NCI-H2081 treated with DMSO at 0.1 percent for 48 hours (cell line): ENCODE measurements at places on chromosomes 11 and 22.

GRCh38 chr11:71223671-71224660, 28.4 kb downstream of the SHANK2 start:
- DNase-seq = no peak

DNA sequence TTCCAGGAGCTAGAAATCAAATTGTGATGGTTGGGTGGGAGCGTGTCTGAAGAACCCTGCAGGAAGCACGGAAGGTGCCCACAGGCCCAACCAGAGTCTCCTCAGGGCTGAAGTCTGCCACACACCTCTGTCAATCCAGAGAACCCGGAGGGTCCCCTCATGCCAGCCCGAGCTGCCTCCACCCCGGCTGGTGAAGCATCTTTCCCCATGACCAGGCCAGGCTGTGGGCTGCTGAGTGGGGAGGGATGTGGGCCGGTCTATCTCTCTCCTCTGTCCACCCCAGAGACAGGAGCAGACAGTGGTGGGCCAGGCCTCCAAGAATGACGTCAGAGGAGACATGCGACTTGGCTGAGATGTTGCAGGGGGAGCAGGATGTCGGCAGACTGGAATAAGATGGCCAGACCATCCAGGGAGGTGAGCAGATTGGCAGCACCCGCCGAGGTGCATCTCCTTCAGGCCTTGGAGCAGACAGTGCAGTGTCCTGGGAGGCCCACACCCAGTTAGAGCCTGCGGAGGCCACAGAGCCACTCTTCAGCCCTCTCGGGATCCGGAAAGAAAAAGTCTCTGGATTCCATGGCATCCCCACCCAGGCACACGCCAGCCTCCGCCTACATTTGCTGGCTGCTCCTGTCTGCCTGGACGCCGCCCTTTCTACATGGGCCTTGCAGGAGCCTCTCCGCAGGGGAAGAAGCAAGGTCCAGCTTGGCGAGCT, 1524.9 kb downstream of the BRD1 start:
- no peak for DNase-seq

- DNase-seq = peak; percentile 8
Measured at GRCh38 chr11:61294717-61295595, at the start of gene VWCE. Gene VWCE, minus strand, starts transcription at chr11:61295316. Its CDS starts 279 bp downstream, at chr11:61295037.

- DNase-seq = no peak
Measured at GRCh38 chr11:1340111-1340510, 30.7 kb upstream of the TOLLIP start.

- no peak for DNase-seq
Measured at GRCh38 chr11:123091506-123091905, 29.6 kb upstream of the HSPA8 start.

DNA sequence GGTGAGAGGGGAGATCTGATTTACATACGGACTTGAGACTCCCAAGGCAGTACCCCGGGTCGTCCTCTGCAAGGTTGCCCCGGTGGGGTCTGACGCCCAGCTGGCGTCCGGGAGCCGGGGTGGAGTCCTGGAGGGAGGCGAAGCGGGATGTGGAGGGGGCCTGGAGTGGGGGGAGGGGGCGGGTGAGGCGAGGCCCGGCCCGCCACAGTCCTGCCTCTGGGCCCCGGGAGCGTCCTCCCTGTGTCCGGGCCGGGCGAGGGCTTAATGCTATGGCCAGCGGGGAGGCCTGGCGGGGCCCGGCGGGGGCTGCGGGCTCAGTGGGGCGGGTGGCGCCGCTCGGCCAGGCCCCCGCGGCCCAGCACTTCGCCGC, 2.4 kb upstream of the MYBPC3 start:
- DNase-seq = no peak

GRCh38 chr11:110601936-110602335, 110.3 kb downstream of the ARHGAP20 start:
- no peak for DNase-seq

DNA sequence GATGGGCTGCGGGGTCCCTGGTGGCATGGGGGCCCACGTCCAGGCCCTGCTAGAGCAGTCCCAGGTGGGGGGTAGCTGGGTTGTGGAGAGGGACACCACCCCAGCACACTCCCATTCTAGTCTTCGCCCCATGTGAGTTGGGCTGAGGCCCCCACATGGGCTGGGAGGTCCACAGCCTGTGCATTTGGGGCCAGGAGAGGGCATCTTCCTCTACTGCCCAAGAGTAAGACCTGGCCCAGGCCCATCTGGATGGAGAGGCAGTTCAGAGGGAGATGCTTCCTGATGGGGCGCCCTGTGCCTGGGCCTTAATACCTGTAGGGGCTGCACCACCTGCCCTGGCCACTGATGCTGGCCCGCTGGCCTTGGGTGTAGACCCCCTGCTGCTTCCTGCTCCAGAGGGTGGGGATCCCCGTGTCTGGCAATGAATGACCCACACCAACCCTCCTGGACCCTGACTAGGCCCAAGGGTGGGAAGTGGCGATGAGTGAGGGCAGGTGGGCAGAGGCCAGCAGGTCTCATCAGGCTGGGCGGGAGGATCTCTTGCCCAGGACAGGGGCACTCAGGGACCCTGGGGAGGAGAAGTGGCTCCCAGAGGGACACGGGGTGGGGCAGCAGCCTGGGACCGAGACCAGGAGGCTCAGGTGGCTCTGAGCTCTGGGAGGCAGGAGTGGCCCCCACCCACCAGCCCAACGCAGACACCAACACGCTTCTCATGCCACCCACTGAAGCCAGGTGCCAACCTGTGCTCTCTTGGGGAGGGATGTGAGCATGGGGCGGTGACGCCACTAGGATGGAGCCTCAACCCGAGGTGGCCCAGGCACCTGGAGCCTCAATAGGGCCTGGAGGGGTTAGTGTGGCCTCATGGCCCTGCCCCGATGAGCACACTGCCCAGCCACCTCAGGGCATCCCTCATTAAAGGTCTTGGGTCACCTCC, 17.4 kb upstream of the GNB1L start:
- DNase-seq = no peak

DNA sequence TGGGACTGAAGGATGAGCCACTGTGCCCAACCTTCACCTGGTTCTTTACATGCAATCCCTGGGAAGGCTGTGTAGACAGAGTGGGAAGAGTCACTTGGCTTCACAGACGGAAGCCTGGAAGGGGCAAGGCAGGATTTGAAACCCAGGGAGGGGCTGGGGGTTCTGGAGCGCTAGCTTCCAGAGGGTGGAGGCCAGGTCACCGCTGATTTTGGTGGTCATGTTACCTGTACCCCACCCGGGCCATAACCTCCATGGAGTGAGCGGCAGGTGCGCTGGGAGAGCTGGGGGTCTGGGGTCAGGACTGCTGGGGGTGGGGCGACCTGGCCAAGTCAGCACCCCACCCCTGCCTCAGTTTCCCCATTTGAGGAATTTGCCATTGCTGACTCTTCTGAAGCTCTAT, 38.3 kb downstream of the PDGFB start:
- DNase-seq = no peak

- no peak for DNase-seq
Measured at GRCh38 chr22:43167001-43167589, 15.7 kb downstream of the TSPO start.

GRCh38 chr11:2691991-2692875, 7.6 kb downstream of the KCNQ1OT1 start:
- DNase-seq = no peak

DNA sequence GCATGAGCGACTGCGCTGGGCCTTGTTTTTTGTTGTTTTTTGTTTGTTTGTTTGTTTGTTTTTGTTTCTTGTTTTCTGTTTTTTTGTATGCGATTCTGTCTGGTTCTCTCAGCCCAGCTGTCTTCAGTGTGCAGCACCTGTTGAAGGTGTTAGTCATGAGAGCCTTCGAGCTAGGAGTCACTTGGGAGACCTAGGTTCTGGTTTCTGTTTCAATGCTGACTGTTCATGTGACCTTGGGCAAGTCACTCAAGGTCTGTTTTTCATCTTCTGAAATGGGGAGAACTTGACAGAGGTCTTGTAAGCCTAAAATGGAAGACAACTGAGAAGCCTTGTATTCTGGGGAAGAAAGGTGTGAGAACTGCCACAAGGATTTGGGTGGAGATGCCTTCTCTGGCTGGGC, 1.8 kb downstream of the DCPS start:
- DNase-seq = no peak

- no peak for DNase-seq
Measured at GRCh38 chr11:67006029-67006884, 16.7 kb upstream of the SYT12 start.

- no peak for DNase-seq
Measured at GRCh38 chr11:95239871-95240649, 9.1 kb upstream of the SESN3 start.

- no peak for DNase-seq
Measured at GRCh38 chr11:48078689-48079088, 98.3 kb downstream of the PTPRJ start.

- DNase-seq = no peak
Measured at GRCh38 chr11:134414766-134415765, 3.0 kb upstream of the B3GAT1 start.

- DNase-seq = no peak
Measured at GRCh38 chr11:72838691-72839305, 24.6 kb downstream of the ATG16L2 start.

- DNase-seq = no peak
Measured at GRCh38 chr11:110410651-110411050, 19.1 kb upstream of the FDX1 start.

DNA sequence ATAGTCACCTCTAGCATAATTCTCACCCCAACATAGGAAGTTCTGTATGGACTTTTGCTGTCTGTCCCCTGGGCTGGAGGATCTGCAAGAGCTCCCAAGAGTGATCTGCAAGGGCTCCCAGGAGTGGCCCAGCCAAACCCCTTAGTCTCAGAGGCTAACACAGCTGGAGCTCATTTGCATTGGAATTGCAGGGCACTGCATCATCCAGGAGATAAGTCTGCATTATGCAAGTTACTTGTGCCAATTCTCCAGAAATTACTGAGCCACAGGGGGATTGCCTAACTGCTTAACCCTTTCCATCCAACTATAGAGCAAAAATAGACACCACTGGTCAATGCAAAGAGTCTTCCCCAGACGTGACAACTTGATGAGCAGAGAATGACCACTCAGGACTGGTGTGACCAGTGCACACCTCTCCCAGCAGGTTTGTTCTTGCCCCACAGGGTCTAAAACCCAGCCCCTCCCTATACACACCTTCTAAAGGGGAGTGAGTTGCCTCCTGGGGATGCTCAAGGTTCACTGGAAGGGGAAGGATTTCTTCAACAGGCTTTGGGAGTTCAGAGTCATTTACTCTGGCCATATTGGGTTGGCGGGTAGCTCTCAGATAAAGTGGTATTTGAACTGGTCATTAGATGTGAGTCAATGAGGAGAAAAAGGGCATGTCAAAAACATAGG, 38.4 kb downstream of the POU2AF3 start:
- DNase-seq = no peak

DNA sequence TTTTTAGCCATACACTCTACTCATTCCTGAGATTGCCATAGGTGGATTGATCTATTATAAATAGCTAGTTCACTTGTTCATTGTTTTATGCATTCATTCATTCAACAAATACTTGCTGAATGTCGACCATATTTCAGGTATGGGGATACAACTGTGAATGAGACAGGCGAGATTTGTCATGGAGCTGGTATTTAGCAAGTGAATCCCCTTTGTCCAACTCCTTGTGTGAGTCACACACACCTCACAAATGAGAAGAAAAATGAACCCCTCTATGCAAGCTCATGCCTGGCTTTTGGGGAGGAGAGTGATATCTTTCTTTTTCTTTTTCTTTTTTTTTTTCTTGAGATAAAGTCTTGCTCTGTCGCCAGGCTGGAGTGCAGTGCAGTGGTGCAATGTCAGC, 1.8 kb upstream of the AMPD3 start:
- DNase-seq = no peak

- DNase-seq = no peak
Measured at GRCh38 chr22:19608003-19608690, 83.9 kb upstream of the CLDN5 start.

- no peak for DNase-seq
Measured at GRCh38 chr11:10716543-10717259, 23.1 kb upstream of the IRAG1 start.

DNA sequence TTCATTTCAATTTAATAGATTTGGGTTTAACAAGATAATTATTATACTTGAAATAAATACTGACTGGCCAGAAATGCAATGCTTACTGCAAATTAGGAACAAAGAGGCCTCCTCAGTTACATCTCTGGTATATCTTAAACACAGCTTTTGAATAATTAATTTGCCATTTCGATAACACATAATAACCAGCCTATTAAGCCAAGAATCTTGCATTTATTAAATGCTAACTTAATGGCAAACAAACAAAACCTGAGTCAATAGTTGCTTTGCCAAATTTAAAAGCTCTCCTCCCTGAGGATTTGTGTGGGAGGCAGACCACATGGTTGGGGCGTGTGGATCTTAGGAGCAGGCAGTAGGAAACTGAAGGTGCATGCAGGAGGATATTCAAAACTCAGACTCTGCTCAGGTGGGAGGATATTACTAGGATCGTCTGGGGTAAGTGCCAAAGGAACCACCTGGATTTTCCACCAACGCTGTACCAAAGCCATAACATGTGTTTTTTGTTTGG, 17.9 kb upstream of the FJX1 start:
- no peak for DNase-seq

DNA sequence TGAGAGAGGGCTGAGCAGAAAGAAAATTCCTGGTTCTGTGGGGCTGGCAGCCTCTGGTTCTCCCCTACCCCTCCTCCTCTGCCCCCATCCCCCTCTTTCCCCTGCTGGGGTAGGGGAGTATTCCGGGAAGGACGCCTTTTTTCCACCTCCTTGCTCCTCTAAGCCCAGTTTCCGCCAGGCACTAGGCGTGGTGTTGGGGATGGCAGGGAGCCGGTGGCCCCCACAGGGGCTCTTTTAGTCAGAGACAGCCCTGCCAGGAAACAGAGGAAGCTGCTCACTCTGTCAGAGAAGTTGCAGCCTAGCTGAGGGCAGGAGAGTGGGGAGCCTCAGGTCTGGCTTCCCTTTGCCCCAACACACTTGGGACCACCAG, 15.6 kb upstream of the ARHGEF17 start:
- no peak for DNase-seq

DNA sequence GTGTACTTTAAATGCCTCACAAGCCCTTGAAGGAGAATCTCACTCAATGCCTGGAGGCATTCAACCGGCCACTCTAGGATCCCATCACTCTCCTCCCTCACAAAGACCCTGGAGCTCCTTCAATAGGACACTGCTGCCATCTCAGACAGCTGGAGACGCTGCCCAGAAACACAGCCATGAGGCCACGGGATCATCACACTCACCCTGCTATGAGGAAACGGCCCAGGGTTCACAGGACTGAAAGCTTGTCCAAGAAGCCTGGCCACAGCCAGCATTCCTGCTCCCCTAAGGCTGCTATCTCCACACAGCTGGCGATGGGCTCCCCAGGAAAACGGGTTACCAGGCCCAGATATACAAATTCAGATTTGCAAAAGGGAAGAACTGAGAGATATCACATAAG, 13.2 kb downstream of the CARS1 start:
- DNase-seq = no peak
